ENCODE measurements at places on chromosomes 2 and 18. TPM values are rescaled to one million over a fixed set of nuclear protein-coding genes. Genes with fewer than 3 reads are reported as not detected.

DNA sequence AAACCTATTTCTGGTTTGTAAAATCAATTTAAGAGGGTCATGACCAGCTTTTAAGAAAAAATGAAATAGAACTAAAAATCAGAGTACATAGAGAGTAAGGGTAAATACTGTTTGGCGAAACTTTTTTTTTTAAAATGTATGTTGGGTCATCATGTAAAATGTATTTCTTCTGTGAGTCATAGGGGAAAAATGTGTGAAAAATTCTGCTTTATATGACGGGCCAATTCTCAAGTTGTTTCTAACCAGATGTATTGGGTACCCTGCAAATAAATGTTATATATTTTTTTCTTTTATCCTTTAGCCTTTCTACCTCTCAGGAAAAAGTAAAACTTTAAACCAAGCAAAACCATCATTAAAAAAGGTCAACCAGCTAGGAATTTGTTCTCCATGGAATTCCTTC is 13.9 kb downstream of the AFTPH start:
- DNase-seq: no peak

DNA sequence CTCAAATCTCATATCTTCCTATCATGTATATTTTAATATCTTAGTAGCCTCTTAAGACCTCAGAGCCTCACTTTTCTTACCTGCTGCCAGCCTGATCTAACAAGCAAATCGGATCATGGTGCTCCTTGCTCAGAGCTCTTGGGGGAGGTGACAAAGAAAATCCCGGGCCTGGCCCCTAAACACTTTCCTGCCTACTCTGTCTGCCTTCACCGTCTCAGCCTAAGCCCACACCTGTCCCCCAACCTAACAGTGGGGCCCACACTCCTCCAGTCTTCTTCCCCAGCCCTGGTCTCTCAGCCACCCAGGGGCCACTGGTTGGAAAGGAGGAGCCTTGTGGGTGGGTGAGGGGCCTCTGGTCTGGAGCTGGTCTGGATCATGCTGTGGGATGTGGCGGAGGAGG is 207.3 kb downstream of the HAUS1 start:
- DNase-seq: no peak

The MRPL44 gene
- 33.5 TPM for total RNA-seq

DNA sequence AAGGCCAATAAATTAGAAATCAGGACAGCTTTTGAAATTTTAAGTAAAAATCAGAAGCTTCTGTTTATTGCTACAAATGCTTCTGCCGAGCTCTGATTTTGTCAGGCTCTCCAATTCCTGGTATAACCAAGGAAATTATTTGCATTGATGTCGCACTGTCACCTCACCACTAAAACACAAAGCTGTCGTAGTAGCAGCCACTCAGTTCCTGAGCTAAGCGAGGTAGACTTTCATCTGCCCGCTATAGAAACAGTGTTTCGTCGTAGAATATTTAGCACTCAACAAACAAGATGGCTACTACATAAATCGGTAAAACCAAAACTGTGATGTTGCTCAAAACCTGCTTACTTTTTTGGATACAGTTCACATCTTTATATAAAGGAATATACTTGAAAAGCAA is 141.3 kb upstream of the FOSL2 start:
- DNase-seq: no peak

The RBBP8 gene
- total RNA-seq: 67.0 TPM

The SLC23A3 gene
- total RNA-seq: 0.02 TPM

- no peak for DNase-seq
Observed at GRCh38 chr2:85578243-85579180, 1.1 kb downstream of the VAMP8 start.

DNA sequence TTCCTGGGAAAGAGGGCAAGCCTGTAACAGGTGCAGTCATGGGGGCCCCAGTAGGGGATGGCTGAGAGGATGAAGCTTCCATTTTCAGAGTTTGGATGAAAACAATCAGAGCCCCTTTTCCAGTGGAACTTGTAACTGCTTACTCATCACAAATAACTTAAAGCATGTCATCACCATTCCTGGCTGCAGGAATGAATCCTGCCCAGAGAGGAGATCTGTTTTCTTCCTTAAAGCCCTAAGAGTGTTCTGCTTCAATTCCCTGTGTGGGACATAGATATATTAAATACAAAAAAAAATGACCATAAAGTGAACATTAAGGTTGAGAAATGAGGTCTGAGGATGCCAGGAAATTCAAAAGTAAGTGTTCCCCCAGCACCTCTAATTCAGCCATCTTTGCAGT is 183.4 kb upstream of the MEIS1 start:
- DNase-seq: no peak

GRCh38 chr2:60490441-60490840 is 63.0 kb downstream of the BCL11A start:
- no peak for DNase-seq

The REG3A gene
- total RNA-seq: not detected

DNA sequence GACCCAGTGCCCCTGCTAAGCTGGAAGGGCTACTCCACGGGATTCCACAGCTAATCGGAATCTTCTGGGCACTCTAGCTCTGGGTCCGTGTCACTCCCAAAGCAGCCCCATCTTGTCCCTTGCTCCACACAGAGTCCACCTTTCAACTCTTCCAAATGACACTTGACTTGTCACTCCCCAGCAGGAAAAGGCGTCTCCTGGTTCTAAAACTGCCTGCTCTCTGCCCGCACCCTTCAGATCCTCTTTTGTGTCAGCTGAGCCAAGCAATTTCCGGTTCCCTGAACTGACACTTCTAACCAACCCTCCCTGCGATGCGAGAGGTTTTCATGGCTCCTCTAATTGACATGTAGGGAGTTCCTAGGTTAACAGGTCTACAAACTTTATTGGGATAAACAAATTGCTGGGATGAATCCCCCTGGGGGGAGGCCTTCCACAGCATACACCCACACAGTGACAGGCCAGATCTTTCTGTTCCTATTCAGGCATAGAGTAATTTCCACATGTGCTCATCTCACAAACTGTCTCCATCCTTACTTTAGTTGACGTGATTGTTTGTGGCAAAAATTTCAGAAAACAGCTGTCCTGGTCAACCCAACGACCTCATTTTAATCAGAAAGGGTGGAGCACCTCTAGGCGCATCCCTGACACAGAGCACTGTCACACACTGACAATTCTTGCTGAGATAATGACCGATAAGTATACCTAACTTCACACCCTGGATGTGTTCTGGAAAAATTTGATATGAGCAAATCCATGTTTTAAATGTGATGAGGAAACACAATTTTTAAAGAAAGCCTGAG is 104.9 kb downstream of the RBMS1 start:
- no peak for DNase-seq

GRCh38 chr2:112706170-112706664 is 14.6 kb upstream of the NT5DC4 start:
- DNase-seq: peak; percentile 89

The CACNB4 gene
- 0.12 TPM for total RNA-seq

The IFIH1 gene
- total RNA-seq: 70.9 TPM

The STARD7 gene
- total RNA-seq: 134 TPM

GRCh38 chr2:175282300-175282699 is 100.8 kb upstream of the ATP5MC3 start:
- DNase-seq: peak; percentile 25

The REG3G gene
- not detected for total RNA-seq

- peak; percentile 23 for DNase-seq
Observed at GRCh38 chr2:27249159-27249890, 13.5 kb downstream of the SLC30A3 start.

The ORC4 gene
- 94.6 TPM for total RNA-seq

GRCh38 chr2:232815569-232815968 is 39.2 kb upstream of the KCNJ13 start:
- no peak for DNase-seq

The KCNIP3 gene
- 3.3 TPM for total RNA-seq

The SLC9A2 gene
- total RNA-seq: 0.05 TPM

GRCh38 chr18:57666818-57667497 is 45.3 kb upstream of the NARS1 start:
- DNase-seq: no peak

The TPO gene
- not detected for total RNA-seq

The MCEE gene
- 16.5 TPM for total RNA-seq

- no peak for DNase-seq
Observed at GRCh38 chr2:165185633-165186032, 18.2 kb downstream of the SCN3A start.

The DSC2 gene
- not detected for total RNA-seq

GRCh38 chr2:237734905-237735623 is 63.5 kb upstream of the RBM44 start:
- no peak for DNase-seq

DNA sequence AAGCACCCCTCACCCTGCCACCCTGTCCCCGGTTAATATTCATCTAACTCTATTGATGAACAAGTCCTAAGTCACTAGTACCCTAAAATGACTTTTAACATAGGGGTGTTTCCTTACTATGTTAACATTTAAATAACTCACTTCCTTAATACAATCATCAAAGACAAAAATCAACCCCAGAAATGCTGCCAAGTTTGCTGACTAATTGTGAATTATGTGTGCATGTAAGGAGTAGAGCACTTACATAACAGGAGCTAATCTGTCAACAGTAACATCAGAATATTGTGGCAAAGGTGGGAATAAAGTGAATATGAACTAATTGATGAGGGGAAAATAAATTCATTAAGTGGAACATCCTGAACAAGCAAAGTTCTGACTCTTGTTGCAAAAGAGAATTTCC is 81.4 kb upstream of the ERBB4 start:
- DNase-seq: peak; percentile 37

- peak; percentile 16 for DNase-seq
Observed at GRCh38 chr2:127104881-127105655, 1.9 kb downstream of the BIN1 start.

The L3MBTL4 gene
- total RNA-seq: 0.05 TPM

The EIF5B gene
- 11.7 TPM for total RNA-seq

The PRKD3 gene
- 46.0 TPM for total RNA-seq

DNA sequence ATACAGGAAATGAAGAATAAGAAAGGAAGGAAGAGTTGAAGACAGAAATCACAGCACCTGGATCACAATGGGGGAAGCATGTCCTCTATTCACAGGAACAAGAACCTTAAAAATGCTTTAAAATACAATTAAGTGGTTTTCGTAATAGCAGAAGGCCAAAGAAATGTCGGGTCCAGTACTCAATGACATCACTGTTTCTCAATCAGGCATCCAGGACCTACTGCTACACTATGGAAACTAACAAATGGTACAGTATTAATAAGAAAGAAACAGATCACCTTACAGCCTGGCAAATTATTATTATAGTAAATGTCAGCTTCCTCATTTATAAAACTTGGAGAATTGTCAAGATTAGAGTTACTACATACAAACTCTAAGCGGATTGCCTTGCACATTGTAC is 15.8 kb downstream of the HNRNPLL start:
- DNase-seq: no peak

The CFAP53 gene
- 0.15 TPM for total RNA-seq

All from M059J (cell line).